ENCODE measurements at places on chromosomes 13 and 19.

DNA sequence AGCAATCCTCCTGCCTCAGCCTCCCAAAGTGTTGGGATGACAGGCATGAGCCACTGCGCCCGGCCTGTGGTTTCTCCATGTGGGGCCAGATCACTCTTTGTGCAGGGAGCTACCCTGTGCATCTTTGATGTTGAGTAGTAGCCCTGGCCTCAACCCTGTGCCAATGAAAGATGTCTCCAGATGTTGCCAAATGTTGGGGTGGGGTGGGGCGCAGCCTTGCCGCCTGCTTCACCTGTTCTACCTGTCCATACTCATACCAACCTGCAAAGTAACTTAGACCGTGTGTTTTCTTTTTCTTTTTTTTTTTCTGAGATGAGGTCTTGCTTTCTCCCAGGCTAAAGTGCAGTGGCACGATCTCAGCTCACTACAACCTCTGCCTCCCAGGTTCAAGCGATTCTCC, 20.9 kb downstream of the IER2 start:
- DNase-seq: no peak

DNA sequence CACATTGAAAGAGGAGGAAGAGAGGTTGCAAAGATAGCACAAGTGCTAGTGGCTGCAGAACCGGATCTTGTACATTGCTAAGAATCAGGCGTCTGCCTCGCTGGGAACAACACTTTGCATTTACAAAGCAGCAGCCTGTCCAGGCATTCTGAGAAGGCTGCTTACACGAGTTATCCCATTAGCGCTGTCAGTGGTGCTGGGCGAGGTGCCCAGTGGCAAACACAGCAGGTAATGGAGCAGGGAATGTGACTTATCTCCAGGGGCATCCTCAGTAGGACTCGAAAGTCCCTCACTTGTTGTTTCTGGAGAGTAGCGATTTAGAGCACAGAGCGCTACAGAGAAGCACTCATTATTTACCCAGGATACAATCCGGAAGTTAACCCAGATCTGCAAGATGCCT, 209.6 kb downstream of the OLFM4 start:
- no peak for DNase-seq

DNA sequence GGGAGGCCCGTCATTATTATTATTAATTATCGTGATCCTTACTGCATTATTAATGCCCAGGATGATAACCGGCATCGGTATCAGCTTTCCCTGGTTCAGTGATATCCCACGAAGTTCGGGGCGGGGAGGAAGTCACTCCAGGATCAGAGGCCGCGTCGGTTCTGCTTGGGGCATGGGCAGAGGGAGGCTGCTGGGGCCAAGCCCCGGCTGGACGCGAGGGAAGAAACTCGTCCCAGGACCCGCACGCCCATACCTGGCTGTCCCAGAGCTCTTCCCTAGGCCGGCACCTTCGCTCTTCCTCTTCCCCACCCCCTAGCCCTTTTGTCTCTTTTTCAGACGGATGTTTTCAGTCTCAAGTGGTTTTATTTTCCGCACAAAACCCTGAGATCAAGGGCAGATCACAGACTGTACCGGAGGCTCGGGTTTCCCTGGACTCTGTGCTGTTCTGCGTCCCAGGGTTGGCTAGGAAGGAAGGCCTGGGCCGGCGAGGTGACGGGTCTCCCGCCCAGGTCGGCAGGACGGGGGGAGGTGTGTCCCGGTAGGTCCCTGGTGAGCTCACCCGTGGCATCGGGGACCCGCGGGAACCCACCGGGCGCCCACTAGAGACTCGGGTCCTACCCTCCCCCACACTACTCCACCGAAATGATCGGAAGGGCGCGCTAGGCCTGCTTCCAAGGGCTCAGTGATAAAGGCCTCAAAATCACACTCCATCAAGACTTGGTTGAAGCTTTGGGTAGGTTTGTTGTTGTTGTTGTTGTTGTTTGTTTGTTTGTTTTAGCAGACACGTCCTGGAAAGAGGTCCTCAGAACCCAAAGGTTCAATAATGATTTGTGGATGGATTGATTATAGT, 7.9 kb downstream of the ZIC2 start:
- peak; percentile 72 for DNase-seq

GRCh38 chr19:5394551-5395505, 54.2 kb upstream of the PTPRS start:
- DNase-seq: no peak

DNA sequence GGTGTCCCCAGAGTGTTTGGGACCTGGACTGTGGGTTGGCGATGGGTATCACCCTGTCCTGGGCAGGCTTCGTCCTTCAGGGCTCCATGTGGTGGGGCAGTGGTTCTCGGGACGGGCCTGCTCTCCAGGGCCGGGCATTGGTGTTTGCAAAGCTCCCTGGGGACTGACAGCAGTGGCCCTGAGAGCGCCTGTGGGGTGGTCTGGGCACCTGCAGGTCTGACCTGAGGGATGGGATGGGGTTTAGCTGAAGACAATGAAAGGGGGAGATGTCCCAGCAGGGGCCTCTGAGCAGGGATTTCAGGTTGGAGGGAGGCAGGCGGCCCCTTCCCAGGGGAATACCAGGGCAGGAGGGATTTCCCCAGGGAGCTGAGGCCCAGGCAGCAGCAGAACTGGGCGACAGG, 68.3 kb upstream of the MCF2L start:
- no peak for DNase-seq

GRCh38 chr13:106220211-106220610, 315.3 kb downstream of the EFNB2 start:
- DNase-seq: no peak

DNA sequence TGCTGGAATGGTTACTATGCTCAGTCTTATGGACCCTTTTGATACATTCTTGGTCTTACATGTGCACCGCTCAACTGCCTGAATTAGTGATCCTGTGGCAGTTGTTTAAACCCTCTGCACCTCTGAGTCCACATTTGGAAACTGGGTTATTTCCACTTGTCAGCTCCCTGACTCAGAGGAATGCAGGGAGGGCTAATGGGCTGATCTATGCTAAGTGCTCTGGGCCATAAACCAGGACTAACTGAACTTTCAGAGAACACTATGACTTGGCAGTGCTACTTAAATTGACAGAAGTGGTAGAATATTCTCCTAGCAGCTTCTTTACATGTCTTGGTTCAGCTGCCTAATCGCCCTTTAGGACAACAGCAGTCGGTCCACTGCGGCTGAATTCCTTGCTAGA, 26.8 kb upstream of the MED4 start:
- no peak for DNase-seq

DNA sequence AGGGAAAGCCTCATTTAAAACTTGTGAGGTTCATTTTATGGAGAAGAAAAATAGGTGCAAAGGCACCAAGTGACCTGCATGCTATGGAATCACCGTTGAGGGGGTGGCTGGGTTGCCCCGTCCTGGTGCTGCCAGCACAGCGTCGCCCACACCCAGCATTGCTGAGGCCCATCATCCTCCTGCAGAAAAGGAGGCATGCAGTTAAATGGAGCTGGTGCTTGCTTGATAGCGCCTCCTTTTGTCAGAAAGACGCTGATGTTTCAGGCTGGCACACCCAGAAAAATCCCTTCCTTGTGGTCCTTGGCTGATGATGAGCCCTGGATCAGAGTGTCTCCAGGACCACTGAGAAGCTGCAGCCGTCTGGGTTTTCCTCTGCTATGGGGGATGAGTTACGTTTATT, 36.9 kb downstream of the DHRS12 start:
- no peak for DNase-seq

GRCh38 chr13:71242201-71242600, 624.8 kb downstream of the DACH1 start:
- no peak for DNase-seq

DNA sequence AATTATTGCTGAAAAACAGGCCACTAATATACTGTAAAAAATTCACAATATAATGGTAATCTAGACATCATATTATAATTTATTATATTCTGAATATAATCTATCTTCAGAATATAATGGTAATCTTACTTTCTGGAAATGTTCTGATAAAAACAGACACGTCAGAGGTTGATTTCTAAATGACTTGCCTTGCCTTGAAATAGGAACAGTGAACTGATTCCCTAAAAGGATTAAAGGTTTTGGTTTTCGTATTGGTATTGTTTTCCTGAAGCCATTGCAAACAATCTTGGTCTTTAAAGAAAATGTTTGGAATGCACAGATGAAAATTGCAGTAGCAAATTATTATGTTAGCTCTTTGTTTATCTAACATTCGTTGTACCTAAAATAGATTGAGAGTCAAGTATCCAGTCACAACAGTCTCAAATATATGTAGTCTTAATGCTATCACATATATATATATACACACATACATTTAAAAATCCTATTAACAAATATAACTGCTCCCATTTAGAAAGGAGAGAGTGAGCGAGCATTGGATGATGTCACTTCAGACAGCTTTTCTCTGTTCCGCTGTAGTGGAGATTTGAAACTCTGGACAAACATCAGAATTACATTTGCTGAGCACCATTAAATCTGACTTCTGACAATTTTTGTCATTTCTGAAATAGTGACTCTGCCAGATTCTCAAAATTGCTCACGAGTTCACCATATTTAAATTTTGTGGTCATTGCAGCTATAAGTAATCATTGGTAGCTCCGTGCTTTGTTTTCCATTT, 1.7 kb downstream of the ITM2B start:
- DNase-seq: no peak

- DNase-seq: no peak
Measured at GRCh38 chr13:24071423-24072075, 89.0 kb upstream of the SPATA13 start.

DNA sequence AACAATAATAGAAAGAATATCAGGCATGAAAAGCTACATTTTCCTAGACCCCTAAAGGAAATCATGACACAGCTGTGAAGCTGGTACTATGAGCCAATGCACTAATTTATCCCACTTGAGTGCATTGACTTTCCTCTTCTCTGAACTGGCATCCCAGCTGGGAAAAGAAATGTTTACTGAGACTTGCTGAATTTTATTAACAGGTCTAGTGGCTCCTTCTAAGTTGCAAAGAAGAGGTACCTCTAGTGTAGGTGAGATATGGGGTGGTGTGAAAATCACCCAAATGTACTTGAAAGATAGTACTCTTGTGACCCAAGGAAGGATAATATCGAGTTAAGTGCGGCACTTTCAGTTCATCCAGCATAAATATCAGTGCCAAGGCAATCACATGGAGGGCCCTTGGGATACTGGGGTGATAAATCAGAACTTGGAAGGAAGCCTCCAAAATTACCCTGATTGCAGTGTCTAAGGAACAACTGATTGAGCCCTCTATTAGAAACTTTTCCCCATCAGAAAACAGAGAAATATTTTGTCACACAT, 369.2 kb downstream of the PCDH9 start:
- no peak for DNase-seq
